ENCODE measurements at places on chromosomes 13 and 19. TPM values are rescaled to one million over a fixed set of nuclear protein-coding genes. Genes with fewer than 3 reads are reported as not detected.

GRCh38 chr13:113846636-113847318, 17.1 kb downstream of the GAS6 start:
- DNase-seq, result no peak

- DNase-seq, result no peak
Measured at GRCh38 chr13:25901460-25902376, 150.1 kb downstream of the SHISA2 start.

The ANKLE1 gene
- 3.6 TPM for total RNA-seq

The DCLK1 gene
- 23.1 TPM for total RNA-seq

Data from mesothelial cell of epicardium (in vitro differentiated cells).